ENCODE measurements at places on chromosomes 4 and X.

DNA sequence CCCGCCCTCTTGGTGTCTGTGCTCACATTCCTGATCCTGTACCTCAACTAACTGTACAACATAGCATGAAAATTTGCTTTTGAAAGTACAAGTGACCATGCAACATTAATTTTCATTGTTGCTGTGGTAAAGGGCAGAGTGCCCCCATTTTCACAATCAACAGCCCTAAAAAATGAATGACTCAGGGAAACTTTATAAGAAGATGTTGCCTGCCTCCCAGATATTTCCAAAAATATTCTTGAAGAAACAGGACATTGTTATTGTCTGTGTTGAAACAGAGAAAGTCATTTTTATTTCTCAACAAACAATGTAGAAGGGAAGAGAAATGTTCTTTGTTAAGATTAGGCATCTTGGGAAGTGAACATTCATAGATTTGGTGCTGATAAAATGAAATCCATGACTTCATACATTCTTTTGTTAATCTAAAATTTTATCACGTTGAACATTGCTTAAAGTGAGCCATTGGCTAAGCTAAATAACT, 113.9 kb upstream of the ANXA3 start:
- no peak for DNase-seq

DNA sequence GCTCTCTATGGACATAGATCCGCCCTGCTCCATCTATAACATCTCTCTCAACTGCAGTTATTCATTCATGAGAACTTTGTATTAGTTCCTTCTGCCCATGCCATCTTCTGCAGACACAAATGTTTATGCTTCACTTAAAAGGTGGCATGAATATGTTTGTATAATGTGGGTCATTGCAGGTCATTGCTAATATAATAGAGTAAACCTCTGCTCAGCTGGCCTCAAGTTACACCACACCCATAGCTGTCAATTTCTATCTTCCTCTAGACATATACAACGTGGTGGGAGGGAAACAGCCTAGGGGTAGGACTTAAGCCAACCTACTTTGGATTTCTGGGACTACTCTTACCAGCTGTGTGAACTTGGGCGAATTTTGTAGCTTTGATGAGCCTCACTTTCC, 129.8 kb downstream of the ATXN3L start:
- DNase-seq = no peak

GRCh38 chrX:15816886-15817285, 26.6 kb downstream of the ZRSR2 start:
- no peak for DNase-seq

DNA sequence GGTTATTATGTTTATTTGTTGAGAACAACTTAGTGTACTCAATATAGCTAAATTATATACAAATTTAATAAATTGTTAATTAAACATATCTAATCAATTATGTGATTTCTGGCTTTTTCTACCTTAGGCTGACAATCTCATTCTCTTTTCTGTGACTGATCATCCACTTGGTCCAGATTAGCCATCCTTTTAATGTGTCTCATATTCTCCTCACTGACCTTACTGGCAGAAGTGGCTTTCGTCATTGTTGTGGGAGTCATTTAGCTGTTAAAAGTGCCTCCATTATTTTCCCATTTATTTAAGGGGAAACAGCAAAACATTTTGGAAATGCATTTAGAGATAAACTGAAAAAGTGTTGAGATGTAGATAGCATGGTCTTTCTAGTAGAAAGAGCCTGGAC, 172.2 kb downstream of the CCSER1 start:
- no peak for DNase-seq

- no peak for DNase-seq
Observed at GRCh38 chrX:15781961-15782699, 8.2 kb upstream of the ZRSR2 start.

DNA sequence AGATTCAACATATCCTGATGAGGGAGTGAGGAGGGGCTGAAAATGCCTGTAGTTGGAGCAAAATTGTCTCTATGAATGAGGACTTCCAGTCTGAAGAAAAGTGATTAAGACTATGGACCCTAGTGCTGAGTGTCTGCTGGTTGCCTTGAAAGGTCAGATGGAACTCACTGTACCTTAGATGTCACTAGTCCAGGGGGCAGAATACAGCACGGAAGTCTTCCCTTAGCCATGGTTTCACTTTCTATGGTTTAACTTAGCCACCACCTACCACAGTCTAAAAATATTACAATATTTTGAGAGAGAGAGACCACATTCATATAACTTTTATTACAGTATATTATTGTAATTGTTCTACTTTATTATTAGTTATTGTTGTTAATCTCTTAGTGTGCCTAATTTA, 223.1 kb downstream of the FMR1NB start:
- no peak for DNase-seq

GRCh38 chr4:42750091-42750490, 93.2 kb upstream of the ATP8A1 start:
- no peak for DNase-seq

- no peak for DNase-seq
Observed at GRCh38 chrX:12137951-12138360, 317 bp upstream of the FRMPD4 start.

GRCh38 chrX:45660477-45660876, 459.8 kb upstream of the DIPK2B start:
- no peak for DNase-seq

GRCh38 chr4:1078490-1078889, 34.9 kb downstream of the RNF212 start:
- no peak for DNase-seq
